ENCODE measurements at places on chromosomes 12 and 14.

DNA sequence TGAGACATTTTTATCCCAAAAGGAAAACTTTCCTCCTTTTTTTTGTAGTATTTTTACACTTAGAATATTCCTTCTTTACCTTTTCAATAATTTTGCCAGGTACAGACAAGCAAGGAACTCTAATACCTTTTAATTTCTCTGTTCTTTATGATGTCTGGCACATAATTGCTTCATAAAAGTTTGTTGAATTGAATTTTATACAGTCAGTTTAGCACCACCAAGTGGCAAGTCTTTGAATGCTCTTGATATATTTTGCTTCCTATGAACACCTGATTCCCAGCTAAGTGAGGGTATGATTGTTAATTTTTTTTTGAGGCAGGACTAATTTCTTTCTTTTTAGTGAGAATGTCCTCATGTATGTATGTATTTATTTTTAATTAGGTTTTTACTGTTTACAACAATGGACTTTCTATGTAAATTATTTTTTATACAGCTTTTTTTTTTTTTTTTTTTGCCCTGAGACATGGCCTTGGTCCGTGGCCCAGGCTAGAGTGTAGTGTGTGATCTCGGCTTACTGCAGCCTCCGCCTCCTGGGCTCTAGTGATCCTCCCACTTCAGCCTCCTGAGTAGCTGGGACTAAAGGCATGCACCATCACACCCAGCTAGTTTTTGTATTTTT is 6.9 kb downstream of the TBC1D15 start:
- DNase-seq = no peak

DNA sequence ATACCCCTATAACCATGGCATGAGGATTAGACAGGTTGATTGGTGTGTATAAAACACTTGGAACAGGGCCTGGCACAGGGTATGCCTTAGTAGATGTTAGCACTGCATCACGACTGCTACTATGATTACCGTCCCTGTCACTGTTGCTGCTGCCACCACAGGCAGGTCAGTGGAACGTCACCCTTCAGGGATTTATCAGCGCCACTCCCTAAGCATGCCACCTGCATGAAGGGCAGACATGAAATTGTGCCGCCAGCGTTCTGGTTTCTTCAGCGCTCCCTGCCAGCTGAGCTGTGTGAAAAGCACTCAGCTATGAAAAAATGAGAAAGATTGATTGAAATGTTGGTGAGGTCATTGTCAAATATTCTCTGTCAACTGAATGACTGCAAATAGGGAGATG is 477.0 kb downstream of the DPF3 start:
- no peak for DNase-seq

DNA sequence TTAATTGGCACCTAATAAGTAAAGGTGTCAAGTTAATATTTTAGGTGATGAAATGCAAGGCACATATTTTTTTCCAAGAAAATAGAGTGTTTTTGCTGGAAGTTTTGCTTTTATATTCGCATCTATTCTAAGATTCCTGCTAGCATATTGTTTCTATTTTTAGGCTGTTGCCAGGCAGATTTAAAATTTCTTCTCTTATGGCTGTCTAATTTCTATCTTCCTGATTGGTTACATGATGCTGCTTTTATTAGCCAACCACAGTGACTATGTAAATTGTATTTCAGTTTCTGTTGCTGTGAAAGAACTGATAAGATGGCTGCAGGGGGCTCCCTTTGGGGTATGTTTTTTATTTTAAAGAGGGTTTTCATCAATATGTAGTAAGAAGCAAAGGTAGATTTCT is 42.7 kb downstream of the ATF7IP start:
- no peak for DNase-seq

- no peak for DNase-seq
Measured at GRCh38 chr14:76373456-76373855, 2.5 kb upstream of the ESRRB start.

DNA sequence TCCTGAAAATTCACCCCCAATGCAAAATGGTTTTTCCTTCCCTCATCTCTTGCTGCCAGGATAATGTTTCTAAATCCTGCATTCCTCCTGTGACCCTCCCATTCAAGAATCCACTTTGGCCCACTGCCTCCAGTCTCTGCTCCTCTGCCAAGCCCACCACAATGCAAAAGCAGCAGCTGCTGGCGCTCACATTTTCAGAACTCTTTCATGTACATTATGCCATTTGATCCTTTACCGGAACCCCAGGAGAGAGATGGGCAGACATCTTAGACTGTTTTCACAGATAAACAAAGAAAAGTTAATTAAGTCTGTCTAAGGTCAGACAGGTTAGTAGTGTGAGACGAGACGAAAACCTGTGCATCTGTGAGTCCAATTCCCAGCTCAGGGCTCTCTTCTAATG is 12.9 kb downstream of the LRIG3 start:
- DNase-seq = no peak

GRCh38 chr14:97432586-97432985 is 635.4 kb downstream of the VRK1 start:
- DNase-seq = no peak

- no peak for DNase-seq
Measured at GRCh38 chr12:16110596-16110995, 166.9 kb downstream of the SLC15A5 start.

DNA sequence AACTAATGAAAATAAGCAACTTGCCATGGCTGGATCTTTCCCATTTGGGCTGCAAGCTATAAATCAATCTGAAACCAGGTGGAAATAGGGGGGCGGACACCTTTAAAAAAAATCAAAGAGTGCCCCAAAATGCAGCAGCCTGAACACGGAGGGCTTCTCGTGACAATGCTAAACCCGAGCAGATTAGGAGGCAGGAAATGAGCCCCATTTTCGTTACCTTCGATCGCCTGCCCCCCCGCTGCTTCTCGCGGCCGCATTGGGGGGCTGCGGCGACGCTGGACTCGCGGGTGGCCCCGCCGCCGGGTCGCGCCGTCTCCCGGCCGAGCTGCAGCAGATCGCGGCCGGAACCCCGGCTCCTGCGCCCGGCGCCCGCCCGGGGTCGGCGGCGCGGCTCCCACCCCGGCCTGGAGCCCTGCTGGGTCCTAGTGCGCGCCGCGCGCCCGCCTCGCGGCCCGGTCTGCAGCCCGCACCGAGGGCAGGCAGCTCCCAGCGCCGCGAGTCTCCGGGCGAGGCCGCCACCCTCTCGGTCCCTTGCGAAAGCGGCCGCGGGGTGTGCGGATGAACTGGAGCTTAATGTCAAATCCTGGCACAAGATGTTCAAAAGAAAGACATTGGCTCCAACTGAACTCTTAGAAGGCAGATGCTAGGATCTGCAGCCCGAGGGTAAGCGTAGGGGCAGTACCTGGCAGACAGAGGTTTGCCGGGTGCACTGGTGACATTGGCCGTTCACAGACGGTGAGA is 201.9 kb upstream of the FOXN3 start:
- peak; percentile 71 for DNase-seq

DNA sequence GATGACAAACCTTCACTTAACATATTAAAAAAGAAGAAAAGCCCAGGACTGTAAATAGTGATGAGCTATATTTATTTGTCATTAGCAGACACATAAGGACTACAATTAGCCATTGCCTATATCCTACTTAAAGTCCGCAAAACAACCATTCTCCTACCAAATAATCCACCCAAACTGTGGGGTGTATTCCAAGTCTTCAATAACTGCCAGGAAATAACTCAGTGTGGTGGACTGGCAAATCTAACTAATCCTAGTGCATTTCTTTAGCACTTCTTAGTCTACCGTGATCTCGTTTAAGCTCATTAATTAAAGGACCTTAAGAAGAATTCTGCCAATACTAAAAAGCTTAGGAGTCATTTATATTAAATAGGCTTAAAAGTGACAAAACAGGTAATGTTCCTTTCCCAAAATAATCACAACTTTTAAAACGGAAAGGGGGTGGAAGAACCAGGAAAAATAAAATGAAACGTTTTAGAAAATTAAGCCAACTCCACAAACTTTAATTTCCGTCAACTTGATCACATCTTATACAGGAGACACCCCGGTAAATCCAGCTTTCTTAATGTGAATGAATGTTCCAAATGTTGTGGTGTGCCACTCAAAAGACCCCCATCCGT is 1.8 kb downstream of the NOVA1 start:
- DNase-seq = no peak

- DNase-seq = no peak
Measured at GRCh38 chr12:106445959-106446358, 88.4 kb downstream of the POLR3B start.

DNA sequence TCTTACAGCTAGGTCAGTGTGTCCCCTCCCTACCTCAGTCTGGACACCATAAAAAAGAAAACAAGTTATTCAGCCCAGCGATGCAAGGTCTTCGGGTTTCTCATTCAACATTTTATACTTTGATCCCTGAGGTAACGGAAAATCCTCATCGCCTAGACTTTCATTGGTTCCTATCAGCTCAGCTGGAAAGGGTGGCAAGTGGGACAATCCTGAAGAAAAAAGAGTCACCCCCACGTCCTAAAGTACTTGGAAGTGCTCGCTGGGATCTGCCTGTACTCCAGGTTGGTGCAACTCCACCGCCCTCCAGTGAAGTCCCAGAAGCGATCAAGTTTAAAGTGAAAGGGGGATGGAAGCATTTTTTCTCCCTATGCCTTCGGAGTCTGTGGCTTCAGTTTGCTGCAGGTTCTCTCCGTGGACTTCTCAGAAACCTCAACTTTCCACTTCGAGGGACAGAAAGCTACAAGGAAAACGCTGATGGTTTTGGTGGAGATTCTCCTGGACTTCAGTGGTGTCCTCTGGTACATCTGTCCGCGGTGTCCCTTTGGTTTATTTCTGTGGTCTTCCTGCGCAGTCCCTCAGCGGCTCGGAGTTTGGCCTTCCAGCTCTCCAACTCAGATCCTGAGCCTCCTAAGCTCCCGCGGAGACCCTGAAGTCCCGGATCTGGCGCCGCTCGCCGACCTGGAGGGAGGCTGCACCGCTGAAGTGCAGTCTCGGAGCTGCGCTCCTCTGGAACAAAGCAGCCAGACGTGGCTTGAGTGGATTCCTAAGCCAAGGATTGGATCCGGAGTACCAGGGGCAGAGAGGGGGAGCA is 1.8 kb upstream of the LRFN5 start:
- DNase-seq = no peak

GRCh38 chr14:92259613-92260357 is 63.2 kb upstream of the SLC24A4 start:
- no peak for DNase-seq

DNA sequence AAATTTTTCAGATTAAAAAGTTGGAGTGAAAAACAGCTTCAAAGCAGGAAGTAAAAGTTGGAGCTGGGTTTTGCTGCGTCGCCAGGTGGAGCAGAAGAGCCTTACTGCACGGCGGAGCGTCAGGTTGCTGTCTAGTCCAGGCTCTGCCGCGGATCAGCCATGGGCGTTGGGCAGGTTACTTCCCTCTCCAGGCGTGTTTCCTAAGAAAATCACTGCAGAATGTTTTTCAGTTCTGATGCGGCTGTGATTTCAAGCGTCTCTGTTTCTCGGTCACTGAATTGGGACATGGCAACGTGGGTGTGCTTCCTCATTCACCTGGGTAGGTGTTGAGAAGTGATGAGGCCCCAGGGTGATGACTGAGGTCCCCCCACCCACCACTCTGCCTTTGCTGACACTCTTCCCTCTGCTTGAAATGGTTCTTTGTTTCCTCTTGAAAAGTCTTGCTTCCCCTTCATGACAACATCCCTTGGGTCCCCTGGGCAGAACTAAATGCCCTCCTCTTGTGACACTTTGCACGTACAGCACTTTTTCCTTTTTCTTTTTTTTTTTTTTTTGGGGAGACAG is 7.6 kb downstream of the EVL start:
- DNase-seq = peak; percentile 66

DNA sequence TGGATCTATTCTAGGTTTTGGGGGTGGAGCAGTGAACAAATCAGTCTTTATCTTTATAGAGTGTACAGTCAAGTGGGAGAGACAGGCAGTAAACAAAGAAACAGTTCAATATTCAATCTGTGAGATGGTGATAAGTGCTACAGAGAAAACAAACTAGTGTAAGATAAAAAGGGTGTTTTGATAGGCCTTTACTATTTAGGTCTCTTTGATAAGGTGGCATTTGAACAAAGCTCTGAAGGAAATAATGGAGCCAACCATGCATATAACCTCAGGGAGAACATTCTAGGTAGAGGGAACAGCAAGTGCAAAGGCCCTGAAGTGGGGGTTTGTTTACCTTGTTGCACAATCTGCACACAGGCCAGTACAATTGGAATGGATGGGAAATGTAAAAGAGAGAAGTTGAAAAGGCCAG is 47.3 kb downstream of the PTPN11 start:
- no peak for DNase-seq

- DNase-seq = no peak
Measured at GRCh38 chr14:31529053-31529452, 32.2 kb upstream of the NUBPL start.

DNA sequence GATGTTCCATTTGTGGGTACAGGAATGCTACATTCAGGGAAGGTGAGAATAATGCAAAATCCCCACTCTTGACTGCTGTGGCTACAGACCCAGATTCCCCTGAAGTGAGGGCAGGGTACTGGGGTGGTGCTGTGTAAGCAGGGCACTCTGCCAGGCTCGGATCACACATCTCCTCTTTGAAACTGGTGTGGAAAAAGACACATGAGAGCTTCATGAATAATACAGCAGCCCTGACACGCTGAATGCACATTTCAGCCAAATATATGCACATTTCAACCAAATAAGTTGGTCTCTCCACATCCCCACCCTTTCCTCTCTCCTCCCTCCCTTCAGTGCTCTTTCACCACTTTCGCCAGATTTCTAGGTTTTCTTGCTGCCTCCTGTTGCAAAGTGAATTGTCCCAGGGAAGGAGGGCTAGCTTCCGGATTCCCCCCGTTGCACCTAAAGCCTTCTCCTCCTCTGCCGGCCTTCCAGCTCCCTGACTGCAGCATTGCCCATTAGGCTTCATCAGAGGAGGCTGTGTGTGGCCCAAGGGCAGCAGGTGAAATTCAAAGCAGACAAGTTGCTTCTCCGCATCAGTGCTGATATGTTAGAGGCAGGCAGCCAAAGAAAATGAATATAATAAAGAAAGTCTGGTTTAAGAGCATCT is 118.2 kb upstream of the TMCC3 start:
- DNase-seq = no peak

GRCh38 chr12:104669089-104669721 is 212.5 kb downstream of the CHST11 start:
- DNase-seq = no peak

GRCh38 chr12:5718680-5719079 is 226.4 kb downstream of the ANO2 start:
- DNase-seq = no peak

Data from stimulated activated CD4-positive, alpha-beta T cell treated with anti-CD3 and anti-CD28 coated beads, Interleukin-2, amount 100 ng/mL, for 24 hours (primary cell).